ENCODE measurements at places on chromosomes 6 and 20.
A peak's percentile ranks its signal among the peaks of the same experiment; 100 is the strongest.

DNA sequence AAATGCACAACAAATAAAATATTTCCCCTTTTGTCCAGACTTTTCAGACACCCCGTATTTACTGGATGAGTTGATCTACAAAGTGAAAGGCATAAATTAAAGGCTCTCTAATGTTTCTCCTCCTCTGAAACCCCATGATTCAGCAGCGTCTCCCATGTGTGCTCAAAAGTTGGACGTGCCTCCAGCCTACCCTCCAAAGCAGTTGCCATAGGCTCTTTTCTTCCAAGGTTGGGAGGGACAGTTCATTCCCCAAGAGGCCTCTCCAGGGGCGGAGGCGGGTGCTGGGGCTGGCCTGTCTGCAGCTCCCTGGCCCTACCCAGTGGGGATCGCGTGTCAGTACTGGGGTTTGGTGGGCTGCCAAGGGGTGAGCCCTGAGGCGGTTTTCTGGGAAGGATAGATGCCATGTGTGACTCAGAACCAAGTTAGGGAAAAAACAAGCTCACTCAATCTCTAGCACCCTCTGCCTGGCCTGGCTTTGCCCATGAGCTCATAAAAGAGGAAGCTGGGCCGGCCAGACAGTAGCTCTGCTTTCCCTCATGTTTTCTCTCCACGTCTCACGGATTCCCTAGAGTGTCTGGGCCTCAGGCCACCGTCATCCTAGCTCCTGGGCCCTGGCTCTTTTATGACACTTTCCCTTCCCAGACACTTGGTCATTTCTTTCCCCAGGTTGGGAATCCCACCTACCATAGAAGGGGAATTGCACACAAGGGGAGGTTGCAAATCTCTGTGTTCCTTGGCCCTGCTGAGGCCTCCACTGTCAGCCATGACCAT, 8.0 kb upstream of the IER3 start:
- no peak for DNase-seq

GRCh38 chr20:3461911-3462677, 8.7 kb upstream of the ATRN start:
- DNase-seq, result no peak

DNA sequence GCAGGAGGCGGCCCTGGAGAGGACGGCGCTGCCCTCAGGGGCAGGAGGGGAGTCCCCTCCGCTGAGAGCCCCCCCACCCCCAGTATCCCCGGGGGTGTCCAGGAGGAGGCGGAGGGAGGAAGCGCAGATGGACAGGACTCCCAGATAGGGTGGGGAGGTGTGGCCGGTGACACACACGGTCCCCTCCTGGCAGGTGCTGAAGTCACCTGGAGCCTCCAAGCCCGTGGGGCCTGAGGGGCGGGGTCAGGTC, 1.4 kb downstream of the STMN3 start:
- DNase-seq, result no peak

DNA sequence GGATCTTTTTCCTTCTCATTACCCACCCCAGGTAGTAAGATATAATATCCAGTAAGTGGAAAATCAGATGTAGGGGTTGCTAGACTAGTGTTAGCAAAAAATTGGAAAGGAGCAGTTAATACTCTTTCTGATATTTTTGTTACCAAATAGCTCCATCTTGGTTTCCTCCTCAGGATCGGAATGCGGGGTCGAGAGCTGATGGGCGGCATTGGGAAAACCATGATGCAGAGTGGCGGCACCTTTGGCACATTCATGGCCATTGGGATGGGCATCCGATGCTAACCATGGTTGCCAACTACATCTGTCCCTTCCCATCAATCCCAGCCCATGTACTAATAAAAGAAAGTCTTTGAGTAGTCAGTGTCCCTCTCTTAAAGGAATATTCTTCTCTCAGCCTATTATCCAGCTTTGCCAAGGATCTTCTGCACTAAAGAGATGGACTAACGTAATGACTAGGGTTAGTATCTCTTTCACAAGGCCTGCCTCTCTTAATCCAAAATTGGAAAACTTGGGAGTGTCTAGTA, 1.5 kb downstream of the ROMO1 start:
- no peak for DNase-seq

- no peak for DNase-seq
Measured at GRCh38 chr6:104843229-104843628, 16.5 kb downstream of the HACE1 start.

DNA sequence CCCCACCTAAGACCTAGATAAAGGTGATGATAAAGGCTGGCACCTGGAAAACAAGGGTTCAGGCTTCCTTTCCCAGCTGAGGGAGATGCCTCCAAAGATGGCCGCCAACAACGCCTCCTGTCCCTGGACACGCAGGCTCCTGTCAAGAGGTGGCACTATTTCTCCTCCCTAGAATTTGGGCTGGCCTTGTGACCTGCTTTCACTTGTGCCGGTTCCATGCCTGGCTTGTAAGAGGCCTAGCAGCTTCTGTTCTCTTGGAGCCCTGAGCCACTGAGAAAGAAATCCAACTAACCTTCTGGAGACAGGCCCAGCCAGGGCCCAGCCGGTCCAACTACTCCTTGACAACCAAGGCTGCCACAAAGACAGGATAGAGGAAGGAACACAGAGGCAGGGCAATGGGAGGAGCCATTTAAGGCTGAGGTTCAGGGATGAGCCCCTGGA, 60.2 kb upstream of the RALY start:
- DNase-seq, result no peak

DNA sequence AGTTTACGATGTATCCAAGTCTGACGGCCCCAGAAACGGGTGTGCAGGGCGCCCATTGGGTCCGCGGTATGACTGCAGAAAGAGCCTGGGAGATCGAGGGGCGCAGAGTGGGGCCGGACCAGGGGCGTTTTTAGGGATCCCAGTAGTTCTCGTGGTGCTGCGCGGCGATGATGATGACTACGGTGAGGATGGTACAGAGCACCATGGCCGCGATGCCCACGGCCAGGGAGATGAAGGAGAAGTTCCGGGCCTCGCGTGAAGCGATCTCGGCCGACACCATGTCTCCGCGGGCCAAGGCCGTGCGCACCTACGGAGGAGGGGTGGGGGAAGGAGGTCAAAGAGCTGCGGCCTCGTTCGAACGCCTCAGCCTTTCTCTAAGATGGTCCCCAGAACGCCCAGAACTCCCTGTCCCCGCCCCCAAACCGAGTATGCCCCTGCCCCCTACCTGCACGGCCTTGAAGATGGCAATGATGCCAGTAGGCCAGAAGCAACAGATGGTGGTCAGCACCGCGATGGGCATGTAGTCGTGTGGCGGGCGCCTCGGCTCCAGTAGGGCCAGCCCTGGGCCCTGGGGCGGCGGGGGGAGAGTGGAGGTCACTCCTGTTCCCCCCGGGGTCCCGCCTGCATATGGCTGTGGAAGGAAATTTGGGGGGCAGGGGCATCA, 2.5 kb downstream of the PRRT1 start:
- no peak for DNase-seq

GRCh38 chr6:148332088-148332487, 10.6 kb upstream of the SASH1 start:
- DNase-seq, result no peak

DNA sequence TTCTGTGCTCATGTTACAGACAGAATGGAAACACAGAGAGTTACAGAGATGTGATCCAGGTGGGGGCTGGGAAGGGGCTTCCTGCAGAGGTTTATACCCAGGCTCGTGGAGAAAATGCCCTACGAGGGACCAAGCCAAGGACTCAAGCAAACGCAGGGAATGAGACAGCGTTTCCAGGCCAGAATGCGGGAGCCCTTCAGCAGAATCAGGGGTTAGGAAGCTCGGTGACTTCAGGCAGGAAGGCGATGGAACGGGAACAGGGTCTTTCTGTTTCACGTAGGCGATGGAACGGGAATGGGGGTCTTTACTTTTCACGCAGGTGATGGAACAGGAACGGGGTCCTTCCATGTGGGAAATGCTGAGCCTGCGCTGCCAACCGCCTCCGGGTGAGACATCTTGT, 82.6 kb downstream of the THBS2 start:
- DNase-seq, result no peak

- no peak for DNase-seq
Measured at GRCh38 chr6:105747823-105748405, 338.2 kb upstream of the PRDM1 start.

DNA sequence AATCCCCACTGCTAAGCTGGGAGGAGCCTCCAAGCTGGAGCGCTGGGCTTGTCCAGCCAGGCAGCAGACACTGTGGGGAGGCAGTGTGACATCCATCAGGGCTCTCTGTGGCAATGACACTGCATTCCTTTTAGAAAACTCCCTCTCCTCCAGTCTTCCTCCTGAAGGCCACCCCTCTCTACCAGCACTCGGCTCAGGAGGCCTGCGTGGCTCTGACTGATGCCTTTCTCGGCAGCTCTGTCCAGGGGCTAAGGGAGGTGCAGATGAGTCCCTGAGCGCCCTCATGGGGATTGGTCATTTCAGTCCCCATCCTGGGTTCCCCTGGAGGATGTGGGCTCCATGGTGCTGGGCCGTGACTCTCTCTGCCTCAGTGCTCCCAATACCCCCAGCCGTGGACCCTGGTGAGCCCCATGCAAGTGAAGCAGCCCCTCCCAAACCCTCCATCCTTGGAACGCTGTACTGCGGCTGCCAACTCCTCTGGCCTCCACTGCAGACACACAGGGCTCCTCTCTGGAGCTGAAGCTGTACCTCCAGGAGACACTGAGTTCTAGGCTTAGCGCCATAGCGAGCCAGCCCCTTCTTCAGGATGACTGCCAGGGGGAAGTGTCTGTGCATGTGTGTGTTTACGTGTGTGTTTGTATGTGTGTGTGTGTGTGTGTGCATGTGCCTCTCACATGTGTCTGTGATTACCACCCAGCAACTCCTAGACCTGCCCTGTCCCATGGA, 209.6 kb downstream of the ERMARD start:
- DNase-seq, result no peak

DNA sequence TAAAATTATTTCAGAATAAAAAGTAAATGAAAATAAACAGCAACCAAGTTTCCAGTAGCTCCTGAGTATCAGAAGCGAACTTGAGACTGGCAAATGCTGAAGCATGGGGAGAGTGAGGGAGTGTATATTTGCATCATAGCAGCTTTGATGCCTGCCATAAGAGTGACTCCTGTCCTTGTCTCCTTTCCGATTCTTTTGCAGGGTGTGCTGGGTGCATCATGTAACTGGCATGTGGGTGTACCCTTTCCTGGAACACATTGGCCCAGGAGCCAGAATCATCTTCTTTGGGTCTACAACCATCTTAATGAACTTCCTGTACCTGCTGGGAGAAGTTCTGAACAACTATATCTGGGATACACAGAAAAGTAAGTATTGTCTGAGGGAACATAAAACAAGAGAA, 117.4 kb downstream of the ADAT2 start:
- no peak for DNase-seq

DNA sequence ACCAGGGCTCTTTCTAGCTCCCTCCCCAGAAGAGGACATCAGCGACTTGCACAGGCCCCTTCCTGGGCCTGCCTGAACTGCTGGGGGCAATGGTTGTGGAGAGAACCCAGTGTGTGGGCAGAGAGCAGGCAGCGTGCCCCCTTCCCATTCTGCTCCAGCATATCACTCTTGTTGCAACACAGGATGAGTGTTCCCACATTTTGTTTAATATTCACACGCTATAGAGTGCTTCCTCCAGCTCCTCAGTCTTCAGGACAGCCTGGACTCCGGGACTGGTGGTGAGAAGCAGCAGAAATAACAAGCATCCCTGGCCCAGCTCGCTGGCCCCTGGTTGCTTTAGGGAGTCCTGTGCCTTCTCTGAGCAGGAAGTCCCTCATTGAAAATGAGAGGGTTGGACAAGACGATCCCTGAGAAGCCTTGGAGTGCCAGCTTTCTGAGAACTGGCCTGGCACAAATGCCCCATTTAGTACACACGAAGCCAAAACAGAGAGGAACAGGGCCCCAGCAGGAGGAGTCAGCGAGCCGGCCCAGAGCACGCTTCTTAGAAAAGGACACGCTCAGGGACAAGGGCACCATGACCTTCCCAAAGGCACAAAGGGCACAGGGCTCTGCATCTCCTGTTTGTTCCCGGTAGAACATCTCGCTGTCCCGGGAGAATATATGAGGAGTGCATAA, 84.2 kb upstream of the FOXC1 start:
- DNase-seq, result no peak

- DNase-seq, result no peak
Measured at GRCh38 chr20:10842116-10842515, 168.3 kb upstream of the JAG1 start.

GRCh38 chr20:53706466-53707370, 113.1 kb upstream of the ZNF217 start:
- DNase-seq, result no peak

DNA sequence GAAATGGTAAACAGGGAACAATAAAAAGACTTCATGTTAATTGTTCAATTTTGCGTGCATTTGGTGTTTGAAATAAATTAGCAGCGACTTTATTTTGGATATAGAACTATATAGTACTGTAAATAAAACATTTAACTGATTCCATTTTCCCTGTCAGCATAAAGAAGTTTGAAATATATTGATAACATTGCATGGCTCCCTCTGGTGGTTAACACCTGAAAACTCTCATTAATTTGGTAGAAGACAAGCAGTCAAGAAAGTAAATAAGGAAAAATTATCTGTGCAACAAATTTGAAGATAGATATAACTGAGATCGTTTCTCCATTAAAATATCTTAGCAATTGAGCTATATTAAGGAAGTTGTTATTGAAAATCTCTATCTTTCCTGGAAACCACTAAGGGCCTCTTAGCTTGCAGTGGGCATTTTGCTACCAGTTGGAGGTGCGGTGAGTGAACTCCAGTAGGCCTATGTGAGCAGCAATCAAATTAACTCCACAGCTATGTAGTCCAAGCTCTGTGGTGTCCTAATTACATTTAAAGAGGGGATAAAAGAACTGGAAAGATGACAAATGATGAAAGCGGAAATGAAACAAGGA, 435.7 kb upstream of the FKBP1C start:
- DNase-seq, result peak; percentile 29

DNA sequence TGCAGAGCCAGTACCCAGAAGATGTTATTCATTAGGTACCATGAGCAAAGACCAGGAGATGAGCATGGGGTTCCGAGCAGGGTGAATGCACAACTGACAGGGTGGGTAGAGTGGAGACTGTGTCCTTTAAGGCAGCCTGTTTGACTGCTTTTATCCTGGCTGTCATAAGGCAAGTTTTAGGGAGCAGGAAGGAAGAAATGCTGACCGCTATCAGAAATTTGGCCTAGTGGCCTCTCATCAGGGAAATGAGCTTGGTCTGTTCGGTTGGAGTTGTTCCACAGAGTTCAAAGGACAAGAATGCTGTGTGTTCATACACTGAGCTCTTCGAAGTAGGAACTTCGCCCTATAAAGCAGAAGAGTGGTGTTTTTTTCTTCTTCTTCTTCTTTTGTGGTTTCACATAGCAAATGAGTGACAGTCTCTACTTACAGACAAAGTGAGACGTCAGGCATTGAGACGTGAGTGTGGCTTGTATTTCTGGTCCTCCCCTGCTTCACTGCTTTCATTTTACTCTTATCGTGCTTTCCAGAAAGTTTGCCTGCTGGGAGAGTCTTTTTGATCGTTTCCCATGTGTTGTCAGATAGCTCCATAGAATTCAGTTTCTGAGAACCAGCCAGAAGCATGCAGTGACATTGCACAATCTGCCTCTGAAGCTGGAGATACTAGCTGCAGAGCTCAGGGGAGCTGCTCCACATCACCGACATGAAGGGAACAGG, at the start of gene CASS4:
Gene CASS4 (plus strand): TSS at position 502 of the 714 bp plus-strand sequence. CDS start 199 bp downstream, at position 701.
- no peak for DNase-seq

DNA sequence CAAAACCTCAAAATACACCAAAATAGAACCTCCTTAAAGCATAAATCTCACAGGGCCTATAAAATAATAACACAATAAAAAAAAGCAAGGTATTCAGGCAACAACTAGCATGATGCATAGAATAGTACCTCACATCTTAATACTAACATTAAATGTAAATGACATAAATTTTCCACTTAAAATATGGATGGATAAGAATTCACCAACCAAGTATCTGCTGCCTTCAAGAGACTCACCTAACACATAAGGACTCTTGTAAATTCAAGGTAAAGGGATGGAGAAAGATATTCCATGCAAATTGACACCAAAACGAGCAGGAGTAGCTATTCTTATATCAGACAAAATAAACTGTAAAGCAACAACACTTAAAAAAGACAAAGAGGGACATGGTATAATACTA, 52.2 kb downstream of the PERP start:
- no peak for DNase-seq
